ENCODE measurements at places on chromosomes 6 and 20.
A peak's percentile ranks its signal among the peaks of the same experiment; 100 is the strongest.

DNA sequence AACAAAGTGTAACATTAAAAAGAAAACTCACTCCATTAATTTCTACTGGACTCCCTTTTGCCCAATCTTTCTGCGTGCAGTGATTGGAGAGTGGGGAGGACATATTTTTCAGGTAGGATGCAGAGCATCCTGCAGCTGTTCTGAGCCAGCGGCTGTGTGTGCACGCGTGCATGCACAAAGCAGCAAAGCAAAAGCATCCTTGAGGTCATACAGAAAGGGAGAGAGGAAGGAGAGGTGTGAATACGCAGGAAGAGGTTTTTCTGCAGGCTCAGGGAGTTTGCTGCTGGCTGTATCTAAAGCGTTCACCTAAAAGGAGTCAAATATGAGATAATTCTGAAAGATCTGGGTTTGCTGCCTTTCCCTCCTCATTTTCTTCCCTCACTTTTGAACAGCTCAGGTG, 108.4 kb downstream of the HUS1B start:
- DNase-seq = peak; percentile 64

GRCh38 chr6:24501914-24502313, 7.1 kb downstream of the ALDH5A1 start:
- DNase-seq = no peak

DNA sequence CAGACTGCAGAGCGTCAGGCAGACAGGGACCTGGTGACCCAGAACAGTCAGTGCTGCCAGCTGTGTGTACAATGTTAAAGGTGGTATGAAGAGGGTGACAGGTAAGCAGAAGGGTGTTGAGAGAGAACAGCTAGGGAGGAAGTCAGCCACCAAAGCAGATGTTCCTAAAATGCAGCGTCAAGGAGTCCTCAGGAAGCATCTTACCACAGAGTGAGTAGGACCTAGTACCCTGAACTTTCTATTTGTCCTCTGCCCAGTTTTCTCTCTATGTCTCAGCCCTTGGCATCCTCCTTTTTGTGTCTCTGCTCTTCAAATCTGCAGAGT, 14.2 kb downstream of the STMND1 start:
- DNase-seq = no peak

- DNase-seq = peak; percentile 97
Measured at GRCh38 chr6:43516697-43517504, at the start of the genes POLR1C and YIPF3. Gene POLR1C (plus strand): TSS chr6:43517089. CDS start chr6:43517110, 21 bp downstream. Gene YIPF3 (minus strand): TSS chr6:43516926. CDS start chr6:43516807, 119 bp downstream.

DNA sequence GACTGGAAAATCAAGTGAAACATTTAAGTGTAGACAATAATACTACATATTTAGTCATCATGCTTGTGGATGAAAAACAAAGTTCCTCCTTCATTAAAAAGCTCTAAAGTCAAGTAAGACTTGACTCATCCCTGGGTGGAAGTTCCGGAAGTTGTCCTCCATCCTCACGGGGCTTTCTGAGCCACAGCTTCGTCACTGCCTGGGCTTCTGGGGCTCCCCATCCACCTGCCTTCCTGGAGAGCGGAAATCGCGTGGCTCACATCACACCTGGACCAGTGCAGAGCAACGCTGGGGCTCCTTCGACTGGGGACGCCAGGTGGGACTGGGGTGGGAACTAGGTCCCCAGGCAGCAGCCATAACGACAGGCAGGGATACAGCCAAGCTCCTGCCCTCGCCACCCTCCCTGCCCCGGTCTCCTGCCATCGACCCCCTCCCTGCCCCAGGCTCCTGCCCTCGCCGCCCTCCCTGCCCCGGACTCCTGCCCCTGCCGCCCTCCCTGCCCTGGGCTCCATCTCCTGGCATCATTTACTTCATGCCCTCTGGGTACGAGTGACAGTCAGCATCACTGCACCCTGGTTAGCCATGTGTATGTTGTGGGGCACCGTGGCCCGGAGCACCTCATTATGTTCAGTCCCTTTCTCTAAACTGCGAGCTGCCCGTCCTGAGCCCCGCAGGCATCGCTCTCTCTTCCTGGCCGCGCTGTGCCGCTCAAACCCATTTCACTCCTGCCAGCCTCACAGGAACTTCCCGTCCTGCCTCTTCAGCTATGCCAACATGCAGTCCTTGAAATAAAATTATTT, 12.9 kb downstream of the THBS2 start:
- no peak for DNase-seq

GRCh38 chr6:8139451-8139850, 37.1 kb upstream of the EEF1E1 start:
- DNase-seq = no peak

- no peak for DNase-seq
Measured at GRCh38 chr6:74280130-74280692, 584.2 kb downstream of the CD109 start.

DNA sequence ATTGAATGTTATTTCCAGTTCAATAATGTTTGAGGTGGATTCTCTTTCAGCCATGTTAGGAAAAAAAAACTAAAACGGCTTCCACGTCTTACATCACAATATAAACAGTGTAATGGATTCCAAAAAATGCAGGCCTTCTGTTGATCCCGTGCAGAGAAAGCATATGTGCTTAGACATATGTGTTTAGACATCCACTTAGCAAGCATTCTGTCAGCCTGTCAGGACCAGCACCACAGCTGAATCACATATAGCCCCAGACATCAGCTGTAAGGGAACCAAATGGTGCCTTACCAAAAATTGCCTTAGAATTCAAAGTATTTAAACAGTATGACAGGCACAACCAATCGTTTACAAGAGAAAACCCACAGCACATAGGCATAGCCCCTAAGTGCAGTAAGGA, 304.9 kb downstream of the EYA4 start:
- DNase-seq = no peak

DNA sequence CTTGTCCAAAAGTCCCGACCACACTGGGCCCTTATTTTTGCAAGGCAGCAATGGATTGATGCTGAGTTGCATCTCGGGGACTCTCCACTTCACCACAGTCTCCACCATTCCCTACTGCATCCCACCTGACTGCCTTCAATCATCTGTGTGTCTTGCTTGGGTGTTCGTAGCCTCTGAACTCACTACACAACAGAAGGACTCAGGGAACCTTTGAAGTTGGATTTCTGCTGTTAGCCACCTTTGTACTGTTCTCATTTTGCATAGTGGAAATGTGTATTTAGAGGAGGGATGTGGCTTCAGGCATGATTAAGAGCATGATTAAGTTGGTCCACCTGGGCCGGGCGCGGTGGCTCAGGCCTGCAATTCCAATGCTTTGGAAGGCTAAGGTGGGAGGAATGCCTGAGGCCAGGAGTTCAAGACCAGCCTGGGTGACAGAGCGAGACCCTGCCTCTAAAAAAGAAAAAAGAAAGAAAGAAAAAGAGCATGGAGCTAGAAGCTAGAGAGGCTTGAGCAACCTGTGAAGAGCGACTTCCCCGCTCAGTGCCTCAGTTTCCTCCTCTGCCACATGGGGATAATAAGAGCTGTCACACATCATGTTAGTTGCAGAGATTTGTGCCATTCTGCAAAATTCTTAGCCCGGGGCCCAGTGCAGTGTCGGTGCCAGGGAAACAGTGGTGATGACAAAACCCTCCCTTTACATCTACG, 121.3 kb upstream of the PTPN1 start:
- DNase-seq = no peak

DNA sequence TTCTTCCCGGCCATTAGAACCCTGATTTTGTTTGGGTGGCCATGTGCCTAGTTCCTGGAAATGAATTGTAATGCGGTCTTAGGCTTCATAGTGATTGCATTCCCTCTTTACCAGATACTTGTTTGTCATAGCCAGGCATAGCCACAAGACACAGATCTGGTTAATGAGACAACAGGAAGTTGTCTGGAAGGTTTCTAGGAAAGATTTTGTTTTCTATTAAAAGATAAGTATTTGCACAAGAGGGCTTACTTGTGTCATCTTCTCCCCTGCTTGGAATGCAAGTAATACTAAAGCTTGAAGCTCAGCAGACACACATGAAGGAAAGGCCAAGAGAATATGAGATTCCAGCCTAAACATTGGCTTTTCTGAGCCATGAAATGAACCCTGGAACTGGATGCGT, 12.9 kb downstream of the FARS2 start:
- DNase-seq = no peak
